ENCODE measurements at places on chromosomes 11 and 22. TPM values are rescaled to one million over a fixed set of nuclear protein-coding genes. Genes with fewer than 3 reads are reported as not detected.

GRCh38 chr11:75432911-75433321 lies at the start of gene KLHL35:
TSS of gene KLHL35 (minus strand) at chr11:75433203. CDS start at chr11:75430629, 2,574 bp downstream.
- H3K4me3 ChIP-seq: no peak within 1 kb of the TSS
- no peak for DNase-seq
- peaks cover 24% of the 10 kb centered on the region for H3K4me1 ChIP-seq
- no peak within 1 kb of the TSS for H3K27ac ChIP-seq
- H3K36me3 ChIP-seq: no peaks in the 10 kb centered on the region

DNA sequence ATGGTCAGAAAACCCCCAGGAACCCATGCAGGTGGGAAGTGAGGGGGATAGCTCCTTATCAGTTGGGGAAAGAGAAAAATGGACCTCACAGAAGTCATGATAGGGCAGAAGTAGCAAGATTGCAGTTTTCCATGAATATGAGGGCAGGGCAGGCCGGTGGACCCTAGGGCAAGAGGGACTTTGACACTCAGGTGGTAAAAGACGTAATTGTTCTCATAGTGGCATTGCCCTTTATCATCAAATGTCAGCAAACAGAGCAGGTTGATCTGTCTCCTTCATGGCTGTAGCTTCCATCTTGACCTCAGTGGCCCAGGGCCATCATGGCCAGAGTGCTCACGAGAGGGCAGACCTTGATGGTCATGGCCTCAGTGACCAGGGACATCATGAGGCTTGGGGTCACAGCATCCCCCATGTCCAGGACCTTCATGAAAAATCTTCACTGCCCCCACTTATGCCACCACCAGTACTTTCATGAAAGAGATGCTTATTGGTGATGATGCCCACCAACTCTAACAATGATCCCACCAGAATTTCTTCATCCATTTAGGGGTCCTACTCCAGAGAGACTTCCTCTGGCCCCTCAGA lies 127.1 kb downstream of the SNX19 start:
- no peaks in the 10 kb centered on the region for H3K27me3 ChIP-seq
- no peak overlapping the region for H3K27ac ChIP-seq
- H3K4me1 ChIP-seq: no peaks in the 10 kb centered on the region
- H3K4me3 ChIP-seq: no peak overlapping the region
- DNase-seq: no peak
- no peaks in the 10 kb centered on the region for H3K36me3 ChIP-seq

GRCh38 chr11:129414144-129414872 lies 38.7 kb downstream of the BARX2 start:
- no peak overlapping the region for H3K27ac ChIP-seq
- no peak for DNase-seq
- H3K4me3 ChIP-seq: no peak overlapping the region
- no peaks in the 10 kb centered on the region for H3K36me3 ChIP-seq
- H3K27me3 ChIP-seq: no peaks in the 10 kb centered on the region

GRCh38 chr11:8732748-8733241 lies 50.2 kb downstream of the RPL27A start:
- H3K4me3 ChIP-seq: no peak overlapping the region
- H3K27me3 ChIP-seq: peaks cover 5% of the 10 kb centered on the region
- peaks cover 37% of the 10 kb centered on the region for H3K4me1 ChIP-seq
- DNase-seq: no peak

DNA sequence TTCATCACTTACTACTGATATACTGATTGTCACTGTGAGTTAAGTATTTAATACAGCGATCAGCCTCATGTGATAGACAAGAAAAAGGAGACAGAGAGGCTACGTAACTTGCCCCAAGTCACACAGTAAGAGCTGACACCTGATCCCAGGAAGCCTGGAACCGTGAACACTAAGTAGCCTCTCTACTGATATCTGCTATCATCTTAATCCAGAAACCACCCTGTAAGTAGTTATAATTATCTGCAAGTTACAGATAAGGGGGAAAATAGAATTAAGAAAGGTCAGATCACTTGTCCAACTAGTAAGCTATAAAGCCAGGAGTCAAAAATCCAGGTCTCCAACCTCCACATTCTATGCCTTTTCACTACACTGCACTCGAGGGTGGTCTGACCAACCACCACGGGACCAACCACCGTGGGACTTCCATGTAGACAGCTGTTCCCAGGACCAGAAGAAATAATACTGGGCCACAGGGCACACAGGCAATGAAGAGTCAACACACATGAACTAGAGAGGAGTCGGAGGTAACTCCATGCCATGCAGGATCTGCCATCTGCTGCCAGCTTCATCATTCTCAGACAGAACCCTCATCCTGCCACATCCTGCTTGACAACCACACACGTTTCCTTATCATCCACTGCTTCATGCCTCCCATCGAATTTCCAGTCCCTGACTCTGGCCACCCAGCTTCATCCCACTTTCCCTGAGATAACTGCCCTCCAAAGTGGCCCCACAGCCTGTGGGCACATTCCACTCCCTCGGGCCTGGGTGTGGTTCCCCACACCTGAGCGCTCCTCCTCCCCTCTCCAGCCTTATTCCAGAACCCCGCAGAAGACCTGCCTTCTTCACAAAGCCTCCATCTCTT lies 58.6 kb downstream of the MICAL3 start:
- peaks cover 82% of the 10 kb centered on the region for H3K4me1 ChIP-seq
- no peak for DNase-seq
- peak overlapping the region; percentile 79 for H3K27ac ChIP-seq
- no peak overlapping the region for H3K4me3 ChIP-seq

PNPLA5 gene
- not detected for total RNA-seq

DNA sequence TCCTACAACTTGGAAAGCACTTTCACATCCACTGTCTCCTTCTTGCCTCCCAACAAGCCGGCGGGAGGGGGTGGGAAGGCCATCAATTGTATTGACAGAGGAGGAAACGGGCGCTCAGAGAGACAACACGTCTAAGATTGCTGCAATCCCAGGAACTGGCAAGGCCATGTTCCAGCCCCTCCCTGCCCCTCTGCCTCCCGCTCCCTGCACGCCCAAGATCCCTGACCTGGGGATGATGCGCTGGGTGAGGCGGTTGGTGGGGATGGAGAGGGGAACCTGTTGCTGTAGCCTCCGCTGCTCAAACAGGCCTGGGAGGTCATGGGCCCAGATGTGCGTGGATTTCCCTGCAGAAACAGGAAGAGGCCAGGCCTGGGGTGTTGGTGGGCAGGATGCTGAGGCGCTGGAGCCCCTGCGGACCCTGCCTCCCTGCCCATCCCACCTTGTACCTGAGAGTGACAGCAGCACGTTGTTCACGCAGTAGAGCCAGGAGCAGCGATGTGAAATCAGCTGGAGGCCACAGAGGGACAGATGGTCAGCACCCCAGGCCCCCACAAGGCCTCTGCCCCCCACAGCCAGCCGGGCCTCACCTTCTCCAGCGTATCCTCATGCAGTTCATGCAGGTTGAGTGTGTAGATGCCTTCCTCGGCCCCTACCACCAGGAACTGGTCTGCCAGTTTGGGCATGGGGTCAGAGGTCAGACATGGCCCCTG lies 6.8 kb downstream of the MAP4K2 start:
- no peaks in the 10 kb centered on the region for H3K36me3 ChIP-seq
- peaks cover 35% of the 10 kb centered on the region for H3K4me1 ChIP-seq
- no peak overlapping the region for H3K4me3 ChIP-seq
- no peak overlapping the region for H3K27ac ChIP-seq
- DNase-seq: no peak
- H3K27me3 ChIP-seq: no peaks in the 10 kb centered on the region

DNA sequence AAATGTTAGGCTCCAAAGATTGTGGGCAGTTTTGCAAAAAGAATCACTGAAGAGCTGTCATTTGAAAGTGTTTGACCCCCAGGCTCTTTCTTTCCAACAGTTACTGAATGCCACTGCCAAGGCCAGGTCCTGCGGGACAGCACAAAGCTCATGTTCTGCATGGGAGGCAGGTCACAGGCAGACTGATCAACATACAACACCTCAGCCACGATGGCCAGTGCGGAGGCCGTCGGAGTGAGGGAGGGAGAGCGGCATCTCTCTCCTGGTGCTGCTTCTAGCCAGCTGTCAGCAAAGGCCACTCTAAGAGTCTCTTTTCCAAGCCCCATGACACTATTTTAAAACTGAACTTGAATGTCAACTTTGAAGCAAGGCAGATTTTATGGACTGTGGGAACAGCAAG lies 49.9 kb downstream of the ARFGAP3 start:
- H3K36me3 ChIP-seq: peaks cover 3% of the 10 kb centered on the region
- no peak for DNase-seq
- no peak overlapping the region for H3K27ac ChIP-seq
- no peaks in the 10 kb centered on the region for H3K4me1 ChIP-seq
- no peak overlapping the region for H3K4me3 ChIP-seq

- peak overlapping the region; percentile 96 for H3K4me3 ChIP-seq
- H3K36me3 ChIP-seq: no peaks in the 10 kb centered on the region
- no peak overlapping the region for H3K27ac ChIP-seq
Measured at GRCh38 chr11:65262776-65263175, 1.0 kb downstream of the POLA2 start.

ANO1 gene
- not detected for total RNA-seq

- H3K4me1 ChIP-seq: no peaks in the 10 kb centered on the region
- DNase-seq: no peak
- H3K27me3 ChIP-seq: no peaks in the 10 kb centered on the region
- H3K4me3 ChIP-seq: no peak overlapping the region
- no peaks in the 10 kb centered on the region for H3K36me3 ChIP-seq
Measured at GRCh38 chr11:27401833-27402316, 38.9 kb upstream of the CCDC34 start.

KCNJ11 gene
- 2.0 TPM for total RNA-seq

DNA sequence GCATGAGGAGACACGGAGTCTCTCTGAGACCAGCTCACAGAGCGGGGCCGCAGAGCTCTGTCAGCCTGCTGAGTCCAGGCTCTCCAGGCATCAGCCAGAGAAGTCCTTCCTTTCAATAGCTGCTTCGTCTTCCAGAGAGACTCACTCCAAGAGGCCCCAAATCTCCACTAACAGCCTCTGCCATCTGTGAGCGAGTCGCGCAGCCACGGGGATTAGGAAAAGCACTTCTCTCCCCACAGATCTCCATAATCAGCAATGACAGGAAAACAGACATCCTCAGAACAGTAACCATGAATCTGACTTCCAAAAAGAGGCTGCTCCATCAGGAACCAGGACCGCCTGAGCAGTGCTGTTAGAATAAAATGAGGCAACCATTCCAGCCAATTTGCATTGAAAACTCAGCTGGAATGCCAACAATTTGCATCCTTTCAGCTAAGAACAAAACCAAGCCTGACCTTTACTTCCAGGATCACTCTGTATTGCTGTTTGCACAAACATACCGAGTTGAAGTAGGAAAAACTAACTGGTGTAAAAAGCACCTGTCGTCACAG lies 65.4 kb downstream of the SMCO4 start:
- H3K36me3 ChIP-seq: no peaks in the 10 kb centered on the region
- no peak overlapping the region for H3K27ac ChIP-seq
- H3K4me3 ChIP-seq: no peak overlapping the region
- no peak for DNase-seq
- H3K27me3 ChIP-seq: no peaks in the 10 kb centered on the region
- H3K4me1 ChIP-seq: no peaks in the 10 kb centered on the region

GRCh38 chr22:44685384-44686056 lies 16.5 kb upstream of the PRR5 start:
- no peaks in the 10 kb centered on the region for H3K36me3 ChIP-seq
- H3K4me1 ChIP-seq: peaks cover 49% of the 10 kb centered on the region
- H3K27ac ChIP-seq: peak overlapping the region; percentile 54
- H3K4me3 ChIP-seq: no peak overlapping the region
- DNase-seq: peak; percentile 74

TRIM48 gene
- total RNA-seq: not detected

DNA sequence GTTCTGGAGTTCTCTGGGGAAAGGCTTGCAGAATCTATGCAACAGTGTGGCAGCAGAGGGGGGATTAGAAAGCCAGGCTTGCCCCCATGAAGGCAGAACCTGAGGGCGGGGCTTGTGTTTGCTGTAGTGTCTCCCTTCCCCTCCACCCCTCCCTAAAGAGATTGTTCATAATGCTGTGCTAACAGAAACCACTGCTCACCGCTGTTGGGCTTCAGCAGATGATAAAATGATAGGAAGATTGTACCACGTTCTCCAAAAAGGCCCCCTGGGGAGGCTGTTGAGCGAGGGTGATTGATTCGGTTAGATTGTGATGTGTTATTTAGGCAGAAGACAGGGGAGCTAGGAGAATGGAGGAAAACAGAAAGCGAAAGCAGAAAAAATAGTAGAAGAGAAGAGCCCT lies 215.2 kb upstream of the NCAM1 start:
- H3K27me3 ChIP-seq: no peaks in the 10 kb centered on the region
- DNase-seq: no peak

DNA sequence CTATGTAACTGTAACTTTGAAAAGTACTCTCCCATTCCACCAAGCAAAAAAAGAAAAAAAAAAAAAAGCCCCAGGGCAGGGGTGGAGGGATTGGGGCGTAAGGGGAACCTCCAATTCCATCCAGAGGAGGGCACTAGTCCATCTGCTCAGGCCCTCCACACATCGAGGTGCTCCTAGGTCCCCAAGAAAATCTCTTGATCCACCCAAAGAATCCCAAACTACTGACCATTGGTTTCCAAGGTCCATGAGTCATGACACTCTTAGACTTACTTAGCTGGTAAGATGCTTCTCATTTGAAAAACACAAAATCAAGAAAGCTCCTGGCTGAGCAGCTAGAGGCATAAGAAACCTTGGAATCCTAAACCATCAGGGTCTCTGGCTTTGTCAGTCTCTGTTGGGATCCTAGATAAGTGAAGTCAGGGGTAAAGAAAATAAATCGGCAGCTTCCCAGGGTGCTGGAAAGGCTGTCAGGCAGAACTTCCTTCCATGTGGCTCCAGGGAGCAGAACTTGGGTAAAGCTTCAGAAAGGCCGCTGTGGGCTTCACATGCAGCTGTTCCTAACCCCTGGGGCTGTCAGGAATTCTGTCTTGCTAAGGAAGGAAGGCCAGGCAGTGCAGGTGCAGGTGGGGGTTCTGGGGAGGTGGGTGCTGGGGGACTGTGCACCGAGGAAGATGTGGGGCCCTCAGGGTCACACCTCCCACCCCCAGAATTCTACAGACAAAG lies 49.4 kb upstream of the ADA2 start:
- H3K36me3 ChIP-seq: no peaks in the 10 kb centered on the region
- H3K27me3 ChIP-seq: no peaks in the 10 kb centered on the region
- H3K4me3 ChIP-seq: no peak overlapping the region
- H3K27ac ChIP-seq: no peak overlapping the region
- DNase-seq: peak; percentile 48

MUC2 gene
- total RNA-seq: not detected

- H3K27ac ChIP-seq: no peak overlapping the region
- DNase-seq: no peak
- no peaks in the 10 kb centered on the region for H3K36me3 ChIP-seq
- no peaks in the 10 kb centered on the region for H3K27me3 ChIP-seq
Measured at GRCh38 chr11:74443071-74443864, 24.1 kb downstream of the KCNE3 start.

- H3K36me3 ChIP-seq: no peaks in the 10 kb centered on the region
- H3K27me3 ChIP-seq: no peaks in the 10 kb centered on the region
- H3K4me3 ChIP-seq: no peak overlapping the region
- DNase-seq: no peak
Measured at GRCh38 chr11:19508165-19508564, 204.5 kb upstream of the NAV2 start.

LRRN4CL gene
- 0.25 TPM for total RNA-seq

TCN2 gene
- 0.37 TPM for total RNA-seq

PANX3 gene
- total RNA-seq: not detected

SLC36A4 gene
- total RNA-seq: 28.2 TPM

GRCh38 chr11:35605706-35606105 lies 12.6 kb upstream of the FJX1 start:
- no peak overlapping the region for H3K27ac ChIP-seq
- no peak for DNase-seq
- no peak overlapping the region for H3K4me3 ChIP-seq
- H3K36me3 ChIP-seq: no peaks in the 10 kb centered on the region
- no peaks in the 10 kb centered on the region for H3K4me1 ChIP-seq
- H3K27me3 ChIP-seq: peaks cover 8% of the 10 kb centered on the region

GRCh38 chr11:67544616-67545242 lies 21.5 kb upstream of the CABP2 start:
- H3K27me3 ChIP-seq: no peaks in the 10 kb centered on the region
- H3K4me3 ChIP-seq: no peak overlapping the region
- H3K27ac ChIP-seq: no peak overlapping the region
- H3K36me3 ChIP-seq: no peaks in the 10 kb centered on the region

All from B cell (primary cell).